CD8-positive, alpha-beta T cell (primary cell): ENCODE measurements at places on chromosomes 2 and 18.

- DNase-seq: no peak
Observed at GRCh38 chr18:5817816-5818215, 77.5 kb downstream of the TMEM200C start.

DNA sequence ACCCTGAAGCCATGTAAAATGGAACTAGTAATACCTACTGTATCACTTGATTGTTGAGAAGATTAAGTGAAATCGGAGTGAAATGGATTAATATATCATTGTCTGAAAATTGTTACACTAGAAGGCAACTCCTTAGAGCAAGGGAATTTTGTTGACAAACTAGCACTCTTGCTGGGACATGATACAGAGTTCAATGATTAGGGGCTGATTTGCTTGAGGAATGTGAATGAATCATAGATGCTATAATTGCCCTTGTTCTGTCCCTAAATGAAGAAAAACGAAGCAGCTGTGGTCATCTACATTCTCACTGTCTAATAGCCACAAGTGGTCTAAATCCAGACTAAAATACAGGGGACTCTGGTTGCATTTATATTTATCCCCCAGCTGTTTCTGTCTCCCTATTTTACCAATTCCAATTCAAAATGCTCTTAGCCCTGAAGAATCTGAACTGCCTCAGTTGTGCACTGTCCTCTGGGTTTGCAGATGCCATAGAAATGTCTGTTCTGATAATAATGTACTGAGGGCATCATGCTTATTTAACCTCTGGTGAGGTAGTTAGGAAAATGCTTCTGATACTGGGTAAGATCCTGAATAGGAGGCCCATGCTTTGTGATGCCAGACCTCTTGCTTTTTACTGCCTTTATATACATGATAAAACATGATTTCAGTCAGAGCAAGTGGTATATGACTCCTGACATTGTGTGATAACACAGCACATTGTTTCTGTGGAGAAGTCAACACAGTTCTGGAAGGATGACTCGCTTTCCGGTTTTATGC, 382.1 kb downstream of the NRXN1 start:
- no peak for DNase-seq

DNA sequence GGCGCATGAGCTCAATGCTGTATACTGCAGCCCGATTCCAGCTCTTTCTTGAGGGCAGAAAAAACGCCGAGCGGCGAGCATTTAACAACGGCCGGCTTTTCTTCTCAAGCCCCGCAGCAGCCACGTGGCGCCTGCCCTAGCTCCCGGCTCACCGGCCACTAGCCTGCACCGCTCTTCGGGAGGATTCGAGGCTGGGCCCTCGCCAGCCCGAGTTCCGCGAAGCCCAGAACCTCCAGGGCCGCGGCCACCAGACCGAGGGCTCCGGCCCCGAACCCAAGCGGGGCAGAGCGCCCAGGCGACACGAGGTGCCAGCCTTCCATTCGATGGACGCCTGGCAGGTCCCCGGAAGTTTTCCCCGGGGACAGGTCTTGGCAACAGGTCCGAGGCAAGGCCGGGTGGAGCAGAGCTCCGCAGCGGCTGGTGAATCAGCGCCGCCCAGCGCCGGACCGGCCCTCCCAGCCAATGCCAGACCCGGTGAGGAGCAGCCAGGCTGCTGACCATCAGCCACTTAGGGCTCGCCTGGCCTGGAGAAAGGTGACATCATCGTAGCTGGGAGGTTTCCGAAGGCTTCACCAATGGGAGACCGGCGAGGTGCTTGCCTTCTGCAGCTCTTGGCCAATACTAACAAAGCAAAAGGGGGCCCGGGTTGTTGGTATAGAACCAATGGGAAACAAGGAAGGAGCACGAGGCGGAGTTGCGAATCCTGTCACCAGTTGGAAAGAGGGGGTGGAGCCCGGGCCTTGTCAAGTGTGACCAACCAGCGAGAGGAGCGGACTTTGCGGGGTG, 552 bp upstream of the MXD1 start:
- DNase-seq: no peak

DNA sequence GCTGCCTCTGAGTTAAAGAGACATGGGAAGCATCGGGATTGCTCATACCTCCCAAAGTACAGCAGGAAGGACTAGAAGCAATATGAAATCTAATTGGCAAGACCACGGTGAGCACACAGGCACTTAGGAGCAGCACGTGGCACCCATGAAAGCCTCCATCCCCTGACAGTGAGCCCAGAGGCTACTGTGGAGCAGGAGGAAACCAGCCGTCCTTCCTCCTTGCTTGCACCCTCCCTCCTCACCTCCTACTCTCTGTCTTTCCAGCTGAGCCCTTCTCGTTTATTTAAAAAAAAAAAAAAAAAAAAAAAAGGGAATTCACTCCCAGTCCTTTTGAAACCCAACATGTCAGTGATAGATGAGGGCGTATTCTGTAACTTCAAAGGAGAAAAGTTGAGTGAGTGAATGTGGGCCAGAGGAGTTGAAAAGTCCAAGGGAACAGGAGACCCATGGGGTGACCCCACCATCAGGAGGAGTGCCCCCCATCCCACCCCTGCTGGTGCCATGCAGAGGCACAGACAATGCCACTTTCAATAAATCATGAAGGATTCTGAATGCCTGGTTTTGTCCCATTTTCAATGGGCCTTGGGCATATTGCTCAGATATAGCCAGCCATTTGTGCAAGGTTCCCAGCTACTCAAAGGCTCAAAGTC, 96.6 kb upstream of the ALPP start:
- no peak for DNase-seq

- DNase-seq: no peak
Observed at GRCh38 chr2:116319935-116320334, 1494.6 kb upstream of the DDX18 start.

DNA sequence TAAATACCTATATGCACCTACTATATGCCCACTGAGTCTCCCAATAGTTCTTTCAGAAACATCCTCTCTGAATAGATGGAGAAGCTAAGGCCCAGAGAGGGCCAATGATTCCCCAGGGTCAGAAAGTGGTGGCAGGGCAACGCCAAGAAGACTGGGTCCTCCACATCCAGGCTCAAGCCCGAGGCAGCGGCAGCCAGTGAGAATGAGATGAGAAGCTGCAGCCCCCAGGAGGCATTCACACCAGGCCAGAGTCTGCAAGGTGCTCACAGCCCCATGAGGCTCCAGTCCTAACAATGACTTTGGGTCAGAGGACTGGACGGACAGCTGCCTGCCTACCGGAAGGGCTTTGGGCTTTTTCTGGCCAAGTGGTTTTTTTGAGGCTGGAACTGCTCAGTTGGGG, 3.5 kb downstream of the TEX261 start:
- DNase-seq: no peak
